Activated naive CD8-positive, alpha-beta T cell treated with anti-CD3 and anti-CD28 coated beads, Interleukin-2, amount 50 U/mL, for 24 hours (primary cell): ENCODE measurements at places on chromosomes 16 and 17.

DNA sequence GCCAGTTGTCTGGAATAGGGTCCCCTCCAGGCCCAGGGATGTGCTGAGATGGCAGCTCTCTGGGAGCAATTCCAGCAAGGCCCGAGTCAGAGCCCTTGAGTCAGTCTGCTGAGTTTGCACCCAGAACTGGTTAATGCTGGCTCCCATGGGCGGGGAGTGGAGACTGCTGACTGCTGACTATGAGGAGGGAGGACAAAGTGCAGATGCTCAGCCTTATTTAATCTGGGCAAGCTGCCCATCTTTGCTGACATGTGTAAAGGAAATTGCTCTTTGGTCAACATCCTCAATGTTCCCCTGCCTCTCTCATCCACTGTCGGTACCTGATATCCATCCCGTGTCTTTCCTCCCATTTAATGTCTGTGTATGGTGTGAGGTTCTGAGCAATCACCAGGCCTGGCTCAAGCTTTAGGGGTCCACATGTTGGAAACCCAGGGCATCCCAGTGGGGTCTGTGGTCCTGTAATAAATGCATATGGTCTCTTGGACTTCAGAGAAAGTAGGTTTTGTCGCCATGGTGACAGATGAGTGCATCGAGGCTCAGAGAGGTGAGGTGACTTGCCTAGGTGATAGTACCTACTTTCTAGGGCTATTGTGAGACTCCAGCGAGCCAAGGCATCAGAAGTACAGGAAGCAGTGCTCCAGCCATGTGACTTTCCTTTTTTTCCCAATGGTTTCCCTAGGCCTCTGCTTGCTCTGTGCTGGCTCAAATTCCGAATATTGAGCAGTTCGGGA lies 20.0 kb upstream of the RNF135 start:
- H3K27me3 ChIP-seq, result no peaks in the 10 kb centered on the region
- H3K4me3 ChIP-seq, result no peak overlapping the region
- H3K4me1 ChIP-seq, result peaks cover 3% of the 10 kb centered on the region
- H3K36me3 ChIP-seq, result no peaks in the 10 kb centered on the region
- no peak for DNase-seq

DNA sequence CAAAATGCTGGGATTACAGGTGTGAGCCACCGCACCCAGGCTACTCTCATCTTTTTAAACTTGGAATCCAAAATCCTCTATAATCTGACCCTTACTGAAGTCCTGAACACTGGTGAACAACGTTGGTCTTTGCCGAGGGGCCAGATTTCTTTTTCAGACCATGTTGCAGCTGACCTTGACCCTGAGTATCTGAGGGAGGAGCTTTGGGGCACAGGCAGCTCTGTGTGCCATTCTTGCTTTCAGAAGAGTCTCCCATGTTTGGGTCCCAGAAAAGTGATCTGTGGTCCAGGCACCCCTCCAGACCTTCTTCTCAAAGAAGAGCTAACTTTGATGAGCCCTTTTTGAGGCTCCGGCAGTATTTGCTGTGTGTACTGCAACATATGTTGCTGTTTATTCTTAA lies 50.4 kb downstream of the CENPV start:
- no peak overlapping the region for H3K4me3 ChIP-seq
- H3K27ac ChIP-seq, result no peak overlapping the region
- no peak for DNase-seq
- H3K4me1 ChIP-seq, result peaks cover 5% of the 10 kb centered on the region

DNA sequence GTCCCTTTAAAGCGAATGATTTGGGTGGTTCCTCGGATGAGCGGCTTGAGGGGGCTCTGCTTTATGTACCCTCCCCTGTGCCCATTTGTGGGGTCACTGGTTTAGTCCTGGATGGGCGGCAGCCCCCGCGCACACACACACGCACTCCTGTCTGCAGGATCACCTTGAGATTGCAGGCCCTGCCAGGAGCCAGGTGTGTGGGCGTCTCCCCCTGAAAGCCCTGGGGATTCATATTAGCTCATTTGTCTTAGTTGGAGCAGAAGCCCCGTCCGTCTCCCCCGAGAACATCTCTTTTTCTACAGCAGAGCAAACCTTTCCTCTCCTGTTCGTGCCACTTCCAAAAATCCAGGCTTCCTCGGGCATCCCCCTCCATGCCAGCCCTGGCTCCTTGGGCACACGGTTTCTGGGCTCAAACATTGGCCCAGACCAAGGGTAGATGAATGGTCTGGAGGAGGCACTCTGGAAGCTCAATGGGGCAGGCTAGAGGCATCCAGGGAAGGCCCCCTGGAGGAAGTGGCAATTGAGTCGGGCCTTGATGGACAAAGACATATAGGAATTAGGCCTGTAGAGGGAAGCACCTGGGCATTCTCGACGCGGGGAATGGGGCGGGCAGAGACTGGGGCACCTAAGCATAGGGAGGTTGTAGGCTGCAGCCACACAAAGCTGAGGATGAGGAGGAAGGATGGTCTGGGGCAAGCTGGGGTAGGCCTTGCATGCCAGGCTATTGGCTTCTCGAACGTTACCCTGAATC lies 218.5 kb upstream of the GSE1 start:
- no peak overlapping the region for H3K4me3 ChIP-seq
- H3K27ac ChIP-seq, result no peak overlapping the region
- H3K27me3 ChIP-seq, result no peaks in the 10 kb centered on the region
- H3K36me3 ChIP-seq, result no peaks in the 10 kb centered on the region
- H3K4me1 ChIP-seq, result no peaks in the 10 kb centered on the region
- no peak for DNase-seq

- H3K4me3 ChIP-seq, result no peak overlapping the region
- peaks cover 12% of the 10 kb centered on the region for H3K4me1 ChIP-seq
- H3K36me3 ChIP-seq, result no peaks in the 10 kb centered on the region
- H3K27ac ChIP-seq, result no peak overlapping the region
- DNase-seq, result no peak
- no peaks in the 10 kb centered on the region for H3K27me3 ChIP-seq
These were observed 1.4 kb downstream of the KRTAP29-1 start for GRCh38 chr17:41301204-41301790.

DNA sequence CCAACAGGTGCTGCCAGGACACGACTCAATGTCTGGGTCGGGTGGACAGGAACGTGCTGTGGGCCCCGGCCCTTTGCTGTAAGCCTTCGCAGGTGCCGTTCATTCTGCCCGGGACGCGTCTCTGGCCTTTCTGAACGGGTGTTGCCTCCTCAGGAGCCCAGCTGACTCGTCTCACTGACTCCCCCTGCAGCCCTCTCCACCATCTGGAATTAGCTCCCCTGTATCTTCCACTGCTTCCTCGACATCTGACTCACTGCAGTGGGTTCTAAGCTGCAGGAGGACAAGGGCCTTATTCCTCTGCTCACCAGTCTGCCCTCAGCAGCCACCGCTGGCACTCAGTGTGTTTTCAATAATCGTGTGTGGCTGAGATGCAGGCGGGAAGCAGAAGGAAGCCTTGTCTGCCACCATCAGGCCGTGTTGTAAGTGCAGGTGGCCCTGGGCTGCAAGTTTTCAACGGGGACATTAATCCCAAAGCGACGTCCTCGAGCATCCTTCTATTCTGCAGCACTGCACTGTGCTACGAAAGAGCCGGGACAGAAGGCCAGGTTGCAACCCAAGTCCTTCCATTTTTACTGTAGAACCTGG lies 256.2 kb downstream of the FOXL1 start:
- H3K4me1 ChIP-seq, result no peaks in the 10 kb centered on the region
- peaks cover 8% of the 10 kb centered on the region for H3K27me3 ChIP-seq
- H3K36me3 ChIP-seq, result no peaks in the 10 kb centered on the region
- no peak overlapping the region for H3K27ac ChIP-seq
- DNase-seq, result no peak

GRCh38 chr17:79695293-79695790 lies 35.4 kb upstream of the ENPP7 start:
- no peak overlapping the region for H3K27ac ChIP-seq
- peaks cover 5% of the 10 kb centered on the region for H3K4me1 ChIP-seq
- no peaks in the 10 kb centered on the region for H3K36me3 ChIP-seq
- peaks cover 16% of the 10 kb centered on the region for H3K27me3 ChIP-seq
- DNase-seq, result no peak

DNA sequence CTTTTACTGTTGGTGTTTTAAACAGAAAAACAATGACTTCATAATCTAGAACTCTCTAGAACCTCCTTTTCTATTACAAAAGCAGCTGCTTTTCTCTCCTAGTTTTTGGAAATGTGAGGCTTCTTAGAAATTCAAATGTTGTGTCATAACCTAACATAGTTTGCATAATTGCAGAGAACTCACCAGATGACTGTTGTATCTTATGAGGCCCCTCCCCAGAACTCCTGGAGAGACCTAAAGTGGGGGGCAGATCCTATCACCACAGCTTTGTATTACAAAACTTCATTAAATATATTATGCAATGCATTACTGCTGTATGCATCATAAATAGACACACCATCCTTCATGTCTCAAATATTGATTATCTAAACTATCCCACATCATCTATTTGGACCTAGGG lies 538.7 kb upstream of the HSBP1 start:
- H3K27ac ChIP-seq, result no peak overlapping the region
- peaks cover 1% of the 10 kb centered on the region for H3K27me3 ChIP-seq
- H3K4me3 ChIP-seq, result no peak overlapping the region
- no peak for DNase-seq
- no peaks in the 10 kb centered on the region for H3K4me1 ChIP-seq

DNA sequence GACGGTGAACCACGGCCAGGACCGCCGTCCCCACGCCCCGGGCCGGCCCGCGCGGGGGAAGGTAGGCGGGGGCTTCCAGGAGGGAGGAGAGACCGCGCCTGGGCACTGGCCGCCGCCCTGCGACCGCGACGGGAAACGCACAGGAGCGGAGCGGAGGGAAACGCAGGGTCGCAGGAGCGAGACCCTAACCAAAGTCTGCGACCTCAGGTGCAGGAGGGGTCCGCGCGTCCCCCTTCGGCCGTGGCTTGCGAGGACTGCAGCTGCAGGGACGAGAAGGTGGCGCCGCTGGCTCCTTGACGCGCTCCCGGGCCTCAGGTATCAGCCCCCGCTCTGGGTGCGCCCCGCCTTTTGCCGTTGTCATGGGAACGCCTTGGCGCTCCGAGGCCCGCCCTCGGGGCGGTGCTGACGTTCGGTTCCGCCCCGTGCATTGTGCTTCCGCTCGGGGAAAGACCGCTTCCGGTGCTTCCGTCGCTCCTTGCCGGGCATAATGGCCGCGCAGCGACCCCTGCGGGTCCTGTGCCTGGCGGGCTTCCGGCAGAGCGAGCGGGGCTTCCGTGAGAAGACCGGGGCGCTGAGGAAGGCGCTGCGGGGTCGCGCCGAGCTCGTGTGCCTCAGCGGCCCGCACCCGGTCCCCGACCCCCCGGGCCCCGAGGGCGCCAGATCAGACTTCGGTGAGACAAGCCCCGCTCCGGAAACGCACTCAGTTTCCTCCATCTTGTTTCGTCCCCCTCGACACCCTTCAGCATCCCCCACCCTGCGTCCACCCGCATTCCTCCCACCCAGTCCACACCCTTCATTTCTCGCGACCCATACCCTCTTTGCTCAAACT lies at the start of gene OVCA2:
Gene OVCA2, plus strand, starts transcription at position 462 of the 829 bp plus-strand sequence. Its CDS starts 26 bp downstream, at position 488.
- H3K36me3 ChIP-seq, result peaks cover 19% of the 10 kb centered on the region
- DNase-seq, result peak; percentile 98
- peaks cover 22% of the 10 kb centered on the region for H3K4me1 ChIP-seq

- H3K4me1 ChIP-seq, result no peaks in the 10 kb centered on the region
- no peak overlapping the region for H3K27ac ChIP-seq
- H3K4me3 ChIP-seq, result no peak overlapping the region
- DNase-seq, result no peak
- no peaks in the 10 kb centered on the region for H3K27me3 ChIP-seq
These were observed 324.1 kb downstream of the ZFHX3 start for GRCh38 chr16:72723781-72724180.
